Activated T-helper 2 cell treated with anti-CD3 and anti-CD28 coated beads, Interferon-gamma antibody, Interleukin-2, Interleukin-4, amounts not matched to agents 10 μg/mL and 5 μg/mL and 100 μg/mL, durations not matched to agents 14 hours and 24 hours and 36 hours (primary cell): ENCODE measurements at places on chromosomes 3 and 15.

DNA sequence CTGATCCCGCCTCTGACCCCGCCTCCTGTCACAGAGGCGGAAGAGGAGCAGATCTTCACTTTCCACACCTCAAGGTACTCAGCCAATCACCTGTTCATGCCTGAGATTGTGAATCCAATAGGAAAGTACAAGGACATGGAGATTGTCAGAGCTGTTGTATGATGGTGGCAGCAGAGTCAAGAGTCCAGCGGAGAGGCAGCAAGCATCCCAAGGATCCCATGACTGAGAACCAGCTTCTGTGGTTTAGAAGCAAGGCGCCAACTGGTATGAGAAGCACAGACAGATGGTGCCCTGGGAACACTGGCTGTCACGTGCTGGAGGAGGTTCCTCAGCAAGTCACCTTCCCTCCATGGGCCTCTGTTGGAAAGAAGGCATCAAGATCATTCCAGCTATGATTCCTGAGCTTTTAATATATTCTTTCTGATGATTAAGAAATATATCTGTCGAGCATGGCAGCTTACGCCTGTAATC, 93.9 kb downstream of the CPN2 start:
- no peak for DNase-seq

DNA sequence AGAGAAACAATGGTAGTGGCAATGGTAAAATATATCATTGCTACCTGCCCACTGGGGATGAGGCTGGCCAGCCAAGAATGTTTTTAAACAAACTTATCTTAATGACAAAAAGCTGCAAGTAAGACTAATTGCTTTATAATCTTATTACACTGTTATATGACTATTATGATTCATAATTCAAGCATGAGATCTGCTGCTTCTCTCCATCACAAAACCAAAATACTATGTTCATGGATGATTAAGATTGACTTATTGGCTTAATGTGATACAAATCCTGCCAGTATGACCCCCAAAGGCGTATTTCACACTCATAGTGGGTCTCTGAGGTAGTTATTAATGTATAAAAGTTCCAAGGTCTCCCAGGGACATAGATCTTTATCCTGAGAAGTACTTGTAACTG, 52.6 kb downstream of the FBN1 start:
- DNase-seq = no peak

- DNase-seq = no peak
Measured at GRCh38 chr3:66393333-66394005, 107.4 kb downstream of the LRIG1 start.

DNA sequence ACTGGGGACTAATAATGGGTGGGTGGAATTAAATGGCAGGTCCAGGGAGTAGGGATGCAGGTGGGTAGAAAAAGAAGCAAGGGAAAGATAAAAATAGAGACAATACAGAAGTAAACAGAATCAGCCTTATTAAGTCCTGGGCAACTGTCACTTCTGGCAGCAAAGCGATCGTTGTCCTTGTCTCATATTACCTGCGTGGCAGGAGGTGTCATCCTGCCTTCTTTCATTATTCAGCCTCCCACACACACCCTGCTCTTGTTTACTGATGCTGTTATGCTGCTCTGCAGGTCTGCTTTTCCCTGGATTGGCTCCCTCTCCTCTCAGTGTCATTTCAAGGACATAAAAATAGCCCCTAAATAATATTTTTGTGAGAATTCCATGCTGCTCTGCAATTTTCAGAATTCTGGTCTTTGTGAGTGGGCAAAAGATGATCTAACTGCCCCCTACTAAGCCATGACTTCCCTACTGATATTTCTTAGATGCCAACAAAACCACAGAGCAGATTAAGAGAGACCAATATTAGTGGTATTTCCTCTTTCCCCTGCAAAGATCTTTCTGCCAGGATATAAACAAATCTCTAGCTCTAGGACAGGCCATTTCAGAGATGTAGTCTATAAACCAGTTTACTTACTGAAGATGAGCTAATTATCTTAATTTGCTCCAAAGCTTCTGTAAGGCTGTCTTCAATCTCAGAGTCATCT, 8.5 kb downstream of the VEPH1 start:
- no peak for DNase-seq

DNA sequence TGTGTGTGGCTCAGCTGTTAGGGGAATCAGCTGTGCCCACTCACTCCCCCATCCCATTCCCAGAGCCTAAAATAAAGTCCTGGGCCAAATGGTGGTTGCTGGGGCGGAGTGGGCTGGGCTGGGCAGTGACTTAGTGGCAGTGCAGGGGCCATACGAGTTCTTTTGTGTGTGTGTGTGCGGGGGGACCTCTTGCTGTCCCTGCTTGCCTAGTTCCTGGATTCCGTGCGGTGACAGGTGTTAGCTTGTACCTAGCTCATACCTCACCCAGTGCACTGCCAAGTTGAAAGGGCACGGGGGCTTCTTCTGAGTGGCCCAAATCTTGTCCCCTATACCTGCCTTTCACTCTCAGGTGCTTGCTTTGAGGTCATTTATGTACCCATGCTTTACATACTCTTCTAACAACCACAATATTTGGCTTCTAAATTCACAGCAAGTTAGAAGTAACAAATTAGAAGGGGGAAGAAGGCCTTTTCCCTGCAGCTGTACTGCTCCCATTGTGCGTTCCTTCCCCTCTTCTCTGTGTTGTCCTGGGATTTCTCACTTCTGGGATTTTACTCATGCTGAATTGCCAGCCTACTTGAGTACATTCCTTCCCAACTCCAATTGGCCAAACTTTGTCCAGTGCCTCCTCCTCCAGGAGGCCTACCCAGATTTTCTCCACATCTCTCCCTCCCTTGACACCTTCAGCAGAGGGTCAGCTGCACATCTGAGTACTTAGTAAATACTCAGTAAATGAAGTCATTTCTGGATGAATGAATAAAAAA, 66.3 kb upstream of the POLG start:
- no peak for DNase-seq

- no peak for DNase-seq
Measured at GRCh38 chr3:176951586-176952292, 245.5 kb downstream of the TBL1XR1 start.

DNA sequence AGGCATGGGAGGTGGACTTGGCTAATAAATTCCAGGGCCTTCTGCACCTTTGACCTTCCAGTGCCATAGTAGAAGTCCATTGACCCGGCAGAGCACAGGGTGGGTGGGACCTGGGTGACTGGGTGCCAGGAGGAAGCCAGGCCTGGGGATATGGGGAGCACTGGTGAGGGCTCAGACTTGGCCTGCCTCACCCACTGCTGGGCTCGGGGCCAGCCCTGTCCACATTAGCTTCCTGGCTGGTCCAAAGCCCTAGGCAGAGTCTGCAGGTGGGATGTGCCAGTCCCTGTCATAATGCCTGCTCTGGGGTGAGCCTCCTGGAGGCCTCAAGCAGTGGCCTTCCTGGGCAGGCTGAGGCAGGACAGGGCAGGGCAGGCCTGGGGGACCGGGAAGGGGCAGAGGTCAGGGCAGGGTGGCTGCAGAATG, 38.1 kb upstream of the CHRNB4 start:
- DNase-seq = no peak

DNA sequence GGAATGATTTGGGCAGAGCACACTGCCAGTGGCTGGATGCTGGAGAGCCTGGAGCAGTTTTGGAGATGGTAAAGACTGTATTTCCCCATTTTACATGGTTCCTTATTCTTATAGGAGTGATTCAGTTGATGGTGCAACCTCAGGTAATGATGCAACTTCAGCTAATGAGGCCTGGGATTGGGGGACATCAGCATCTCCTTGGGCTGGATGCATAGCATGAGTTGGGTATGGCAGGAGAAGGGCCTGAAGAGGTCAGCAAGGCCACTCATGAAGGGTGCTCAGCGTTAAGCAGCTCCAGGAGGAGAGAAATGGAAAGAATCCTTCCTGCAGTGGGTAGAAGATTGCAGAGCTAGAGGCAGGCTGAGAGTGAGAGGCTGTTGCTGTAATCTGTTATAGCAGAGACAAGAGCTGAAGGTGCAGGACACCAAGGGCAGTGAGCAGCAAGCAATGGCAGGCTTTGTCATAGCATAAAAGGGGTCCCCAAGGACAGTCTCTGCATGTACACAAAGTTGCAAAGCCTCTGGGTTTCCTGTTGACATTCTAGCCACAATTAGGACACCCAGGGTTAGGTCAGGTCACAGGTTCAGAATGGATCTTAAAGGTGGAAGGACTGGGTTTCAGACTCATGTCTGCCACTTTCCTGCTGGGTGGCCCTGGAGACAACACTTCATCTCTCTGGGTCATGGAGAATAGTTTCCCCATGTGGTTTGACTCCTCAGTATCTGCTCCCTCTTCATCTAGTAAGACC, 29.5 kb upstream of the SNRK start:
- no peak for DNase-seq

- DNase-seq = no peak
Measured at GRCh38 chr3:8239718-8240695, 261.6 kb upstream of the LMCD1 start.

DNA sequence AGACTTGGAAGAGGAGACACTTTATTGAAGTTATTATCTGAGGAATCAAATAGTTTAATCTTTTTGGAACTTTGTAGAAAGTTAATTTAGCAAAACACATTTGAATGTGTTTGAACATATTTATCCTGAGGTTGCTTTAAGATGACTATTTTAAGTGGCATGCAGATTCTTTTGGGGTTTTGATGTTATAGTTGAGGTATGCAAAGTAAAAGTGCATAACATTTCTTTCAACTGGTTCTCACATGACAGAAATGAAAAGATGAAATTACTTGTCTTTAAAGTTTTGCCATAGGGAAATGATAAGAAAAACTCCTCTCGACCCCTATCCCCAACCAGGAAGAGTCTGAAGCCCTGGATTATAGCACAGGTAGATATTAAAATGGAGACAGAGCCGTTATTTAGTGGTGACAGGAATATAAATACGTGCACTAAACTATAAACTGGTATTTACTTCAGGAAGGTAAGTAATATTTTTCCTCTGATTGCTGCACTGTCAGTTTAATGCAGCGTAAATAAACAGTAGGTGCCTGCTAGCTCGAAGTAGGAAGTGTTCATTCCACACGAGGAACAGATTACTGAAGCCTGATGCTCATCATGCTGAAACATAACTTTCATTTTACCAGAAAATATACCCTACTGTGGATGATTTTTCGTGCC, 15.1 kb upstream of the SATB1 start:
- DNase-seq = no peak

DNA sequence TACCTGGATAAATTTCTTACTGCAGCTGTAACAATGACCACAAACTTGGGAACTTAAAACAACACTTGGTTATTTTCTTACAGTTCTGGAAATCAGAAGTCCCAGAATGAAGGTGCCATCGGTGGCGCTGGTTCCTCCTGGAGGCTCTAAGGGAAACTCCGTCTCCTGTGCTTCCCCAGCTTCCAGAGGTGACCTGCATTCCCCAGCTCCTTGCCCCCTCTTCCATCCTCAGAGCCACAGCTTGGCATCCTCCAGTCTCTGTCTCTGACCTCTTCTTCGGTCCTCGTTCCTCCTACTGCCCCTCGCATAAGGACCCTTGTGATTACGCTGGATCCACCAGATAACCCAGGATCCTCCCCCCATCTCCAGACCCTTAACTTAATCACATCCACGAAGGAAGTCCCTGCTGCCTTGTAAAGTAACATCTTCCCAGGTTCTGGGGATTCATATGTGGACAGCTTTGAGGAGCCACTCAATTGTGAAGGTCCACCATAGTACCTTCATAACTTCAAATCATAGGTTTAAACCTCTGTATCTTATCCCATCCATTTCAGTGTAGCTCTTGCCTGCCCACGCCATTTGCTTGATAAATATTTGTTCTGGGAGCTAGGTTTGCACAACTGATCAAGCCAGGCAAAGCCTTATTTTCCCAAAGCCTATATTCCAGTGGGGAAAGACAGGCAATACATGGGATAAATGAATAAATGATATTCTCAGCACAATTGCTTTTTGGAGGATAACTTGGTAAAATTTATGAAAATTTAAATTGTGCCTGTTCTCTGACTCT, 34.8 kb downstream of the KLF15 start:
- DNase-seq = no peak

DNA sequence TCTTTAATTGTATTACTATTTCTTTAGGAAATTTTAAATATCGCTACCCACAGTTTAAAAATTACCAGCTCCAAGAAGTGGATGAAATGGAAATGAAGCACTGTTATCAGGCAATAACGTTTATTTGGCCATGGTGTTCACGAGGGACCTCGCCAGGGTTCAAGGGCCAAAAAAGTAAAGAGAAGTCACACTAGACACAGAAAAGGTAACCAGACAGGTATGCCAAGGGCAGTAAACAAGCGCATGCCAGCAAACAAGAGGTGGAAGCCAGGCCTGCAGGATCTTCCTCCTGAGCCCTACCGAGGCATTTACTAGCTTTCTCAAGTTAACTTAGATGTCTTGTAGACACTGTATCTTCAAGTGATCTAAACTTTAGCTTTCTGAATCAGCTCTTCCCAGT, 113.5 kb downstream of the PLD1 start:
- DNase-seq = no peak

- DNase-seq = no peak
Measured at GRCh38 chr15:60616147-60616546, 137.2 kb upstream of the ICE2 start.

GRCh38 chr3:175386630-175387029, 527.5 kb downstream of the NAALADL2 start:
- DNase-seq = no peak

DNA sequence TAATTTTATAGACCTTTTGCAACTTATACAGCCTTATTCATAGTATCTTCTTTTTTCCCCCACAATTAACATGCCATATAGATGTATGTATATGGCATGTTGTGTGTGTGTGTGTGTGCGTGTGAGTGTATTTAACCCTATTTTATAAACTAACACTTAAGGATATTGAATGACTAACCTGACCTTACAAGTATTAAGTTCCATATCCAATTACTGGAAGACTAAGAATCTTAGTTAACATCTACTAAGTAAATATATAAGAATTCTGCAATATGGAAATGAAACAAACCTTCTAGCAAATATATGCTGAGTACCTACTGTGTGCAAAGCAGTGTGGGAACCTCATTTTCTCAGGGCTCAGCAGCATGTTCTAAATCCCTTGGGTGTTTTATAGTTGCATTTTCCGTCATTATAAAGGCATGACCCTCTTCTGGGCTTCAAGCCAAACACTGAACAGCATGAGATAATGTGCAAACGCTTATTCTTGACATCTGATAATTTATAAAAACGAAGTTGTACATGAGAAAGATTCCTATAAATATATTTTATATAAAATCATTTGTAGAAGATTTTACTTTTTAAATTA, 105.5 kb downstream of the NLGN1 start:
- no peak for DNase-seq

DNA sequence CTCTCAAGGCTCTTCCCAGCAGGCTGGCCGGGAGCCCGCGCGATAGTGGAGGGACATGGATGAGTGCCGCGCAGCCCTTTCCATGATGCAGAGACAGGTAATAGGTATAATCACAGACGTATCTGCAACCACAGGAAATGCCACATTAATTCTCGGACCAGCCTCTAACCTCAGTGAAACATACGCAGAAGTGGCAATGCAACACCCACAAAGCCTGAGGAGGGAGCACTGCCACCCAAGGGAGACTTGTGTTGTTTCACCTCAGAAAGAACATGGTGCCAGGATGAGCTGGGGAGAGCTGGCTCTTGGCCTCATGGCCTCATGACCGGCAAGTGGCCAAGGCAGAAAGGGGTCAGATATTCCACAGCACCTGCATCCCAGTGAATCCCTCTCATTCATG, 39.0 kb downstream of the PGPEP1L start:
- no peak for DNase-seq
